ENCODE measurements at places on chromosomes 2 and 18.

DNA sequence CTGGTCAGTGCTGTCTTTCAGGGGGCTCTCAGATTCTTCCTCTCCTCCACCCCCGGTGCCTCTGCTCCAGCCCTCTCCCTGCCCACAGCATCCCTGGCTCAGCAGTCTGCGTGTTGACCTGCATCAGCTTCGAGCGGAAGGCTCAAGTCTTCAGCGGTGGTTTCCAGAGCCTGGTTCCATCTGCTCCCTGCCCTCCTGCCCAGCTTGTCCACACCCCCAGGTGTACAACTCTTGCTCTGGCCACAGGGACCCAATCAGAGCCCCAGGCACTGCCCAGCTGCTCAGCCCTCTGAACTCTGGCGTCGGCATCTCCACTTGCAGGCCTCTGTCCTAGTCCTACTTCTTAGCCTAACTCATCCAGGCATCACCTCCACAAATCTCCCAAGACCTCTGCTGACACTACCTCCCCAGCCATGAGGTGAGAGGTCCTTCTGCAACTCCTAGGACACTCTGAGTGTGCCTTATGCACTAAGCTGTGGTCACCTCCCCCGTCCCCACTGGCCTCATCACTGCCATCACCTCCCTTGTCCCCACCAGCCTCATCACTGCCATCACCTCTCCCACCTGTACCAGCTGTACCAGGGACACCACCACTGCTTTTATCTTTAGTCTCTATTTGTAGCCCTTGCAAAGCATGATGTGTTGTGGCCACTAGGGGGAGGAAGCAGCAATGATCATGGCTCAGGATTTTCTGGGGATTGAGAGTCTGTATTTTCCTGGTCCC, 60.9 kb downstream of the EDAR start:
- no peaks in the 10 kb centered on the region for H3K27me3 ChIP-seq
- H3K4me1 ChIP-seq = no peaks in the 10 kb centered on the region
- no peaks in the 10 kb centered on the region for H3K36me3 ChIP-seq

GRCh38 chr2:143796051-143796450, 666.8 kb downstream of the ARHGAP15 start:
- H3K36me3 ChIP-seq = no peaks in the 10 kb centered on the region
- DNase-seq = no peak
- no peaks in the 10 kb centered on the region for H3K4me1 ChIP-seq

DNA sequence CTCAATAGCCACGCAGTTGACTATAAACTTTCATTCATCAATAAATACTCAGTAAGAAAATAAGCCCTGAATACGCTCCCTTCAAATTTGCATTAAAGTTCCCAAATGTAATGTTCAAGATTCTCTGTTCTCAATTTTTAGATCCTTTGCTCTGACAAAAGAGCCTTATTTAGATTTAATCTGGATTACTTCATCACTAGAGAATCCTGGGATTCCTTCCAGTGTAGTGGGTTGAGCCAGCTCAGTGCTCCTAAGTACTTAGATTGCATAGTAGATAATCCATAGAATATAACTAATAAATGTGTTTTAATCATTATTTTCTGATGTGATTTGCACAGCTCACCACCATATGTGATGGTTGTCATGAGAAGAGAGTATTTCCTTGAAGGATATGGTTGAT, 1286.2 kb downstream of the SUCLG1 start:
- H3K4me1 ChIP-seq = peaks cover 16% of the 10 kb centered on the region
- no peak overlapping the region for H3K4me3 ChIP-seq
- no peak overlapping the region for H3K27ac ChIP-seq
- no peaks in the 10 kb centered on the region for H3K27me3 ChIP-seq
- no peak for DNase-seq

DNA sequence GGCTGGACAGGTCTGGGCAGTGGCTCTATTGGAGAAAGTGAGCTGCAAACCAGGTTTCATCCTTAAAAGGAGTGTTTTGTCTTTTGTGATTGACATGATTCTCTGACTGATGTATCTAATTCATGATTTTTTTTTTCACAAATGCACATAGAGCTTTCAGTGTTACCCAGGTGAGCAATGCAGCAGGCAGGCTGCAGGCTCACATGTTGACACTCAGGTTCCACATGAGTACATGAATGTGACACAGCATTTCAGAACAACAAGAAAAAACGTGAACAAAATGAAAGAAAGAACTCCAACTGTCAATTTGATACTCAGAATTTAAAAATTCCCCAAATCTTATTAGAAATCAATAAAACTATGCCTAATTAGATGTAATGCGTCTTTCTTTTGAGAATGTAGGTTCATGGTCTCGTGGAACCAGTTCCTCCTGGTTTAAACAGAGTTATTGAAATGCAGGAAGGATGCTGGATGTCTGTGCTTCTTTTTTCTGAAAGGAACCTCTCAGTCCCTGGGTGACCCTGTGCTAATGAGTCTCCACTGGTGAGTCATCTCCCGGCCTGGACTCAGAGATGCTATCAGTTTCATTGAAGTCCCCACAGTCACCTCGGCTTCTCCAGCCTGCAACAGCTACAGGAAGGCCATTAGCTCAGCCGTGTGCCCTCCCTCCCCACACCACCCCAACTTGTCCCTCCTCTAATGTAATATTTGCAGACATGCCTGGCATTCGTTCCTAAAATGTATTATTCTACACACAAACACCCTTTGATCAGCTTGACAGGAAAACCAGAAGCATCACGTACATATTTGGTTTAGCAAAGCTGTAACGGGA, 430.4 kb downstream of the LPIN1 start:
- no peaks in the 10 kb centered on the region for H3K36me3 ChIP-seq
- H3K27me3 ChIP-seq = no peaks in the 10 kb centered on the region
- H3K4me3 ChIP-seq = no peak overlapping the region
- peaks cover 20% of the 10 kb centered on the region for H3K4me1 ChIP-seq
- H3K27ac ChIP-seq = peak overlapping the region; percentile 12

DNA sequence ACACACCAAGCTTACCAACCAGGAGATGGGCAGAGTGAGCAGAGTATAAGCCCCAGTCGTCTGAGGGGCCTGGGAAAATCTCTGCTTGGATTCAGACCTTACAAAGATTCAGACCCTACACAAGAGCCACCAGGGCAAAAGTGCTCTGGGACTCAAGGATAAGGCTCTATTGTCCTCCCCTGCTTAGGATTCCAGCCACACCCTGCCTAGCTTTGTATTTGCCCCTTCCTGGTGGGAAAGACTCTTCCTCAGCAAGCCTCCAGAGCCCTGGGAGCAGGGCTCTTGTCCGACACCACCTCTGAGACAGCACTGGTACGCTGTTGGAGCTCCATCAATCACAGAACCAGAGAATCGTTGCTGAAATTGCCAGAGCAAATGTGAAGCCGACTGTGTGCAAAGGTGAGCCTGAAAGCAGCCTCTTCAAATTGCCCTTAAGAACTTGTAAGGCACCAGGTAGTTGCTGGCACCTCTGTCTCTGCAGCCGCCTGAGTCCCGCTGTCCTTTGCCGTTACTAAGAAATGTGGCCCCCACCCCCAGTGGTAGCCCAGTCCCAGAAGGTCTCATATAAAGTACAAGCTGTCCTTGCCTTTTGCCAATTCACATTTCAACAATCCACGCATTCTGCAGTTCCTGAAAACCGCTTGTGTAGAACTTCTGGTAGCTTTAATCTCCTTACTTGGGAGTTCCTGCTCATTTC, 148.7 kb downstream of the CTIF start:
- no peak overlapping the region for H3K4me3 ChIP-seq
- no peak overlapping the region for H3K27ac ChIP-seq
- no peak for DNase-seq
- H3K4me1 ChIP-seq = no peaks in the 10 kb centered on the region
- no peaks in the 10 kb centered on the region for H3K27me3 ChIP-seq
